NCI-H345 (cell line): ENCODE measurements at places on chromosomes 3 and 15.

- DNase-seq, result no peak
These were observed 164.3 kb downstream of the EFHB start for GRCh38 chr3:19769694-19770093.

- peak; percentile 3 for DNase-seq
These were observed 1.9 kb upstream of the ALS2CL start for GRCh38 chr3:46695177-46695961.

- no peak for DNase-seq
These were observed 28.5 kb downstream of the PTPRG start for GRCh38 chr3:61589856-61590255.

GRCh38 chr3:52532517-52532837 lies 1.2 kb downstream of the NT5DC2 start:
- peak; percentile 10 for DNase-seq

- DNase-seq, result no peak
These were observed 47.5 kb upstream of the TRIM42 start for GRCh38 chr3:140630366-140630765.

DNA sequence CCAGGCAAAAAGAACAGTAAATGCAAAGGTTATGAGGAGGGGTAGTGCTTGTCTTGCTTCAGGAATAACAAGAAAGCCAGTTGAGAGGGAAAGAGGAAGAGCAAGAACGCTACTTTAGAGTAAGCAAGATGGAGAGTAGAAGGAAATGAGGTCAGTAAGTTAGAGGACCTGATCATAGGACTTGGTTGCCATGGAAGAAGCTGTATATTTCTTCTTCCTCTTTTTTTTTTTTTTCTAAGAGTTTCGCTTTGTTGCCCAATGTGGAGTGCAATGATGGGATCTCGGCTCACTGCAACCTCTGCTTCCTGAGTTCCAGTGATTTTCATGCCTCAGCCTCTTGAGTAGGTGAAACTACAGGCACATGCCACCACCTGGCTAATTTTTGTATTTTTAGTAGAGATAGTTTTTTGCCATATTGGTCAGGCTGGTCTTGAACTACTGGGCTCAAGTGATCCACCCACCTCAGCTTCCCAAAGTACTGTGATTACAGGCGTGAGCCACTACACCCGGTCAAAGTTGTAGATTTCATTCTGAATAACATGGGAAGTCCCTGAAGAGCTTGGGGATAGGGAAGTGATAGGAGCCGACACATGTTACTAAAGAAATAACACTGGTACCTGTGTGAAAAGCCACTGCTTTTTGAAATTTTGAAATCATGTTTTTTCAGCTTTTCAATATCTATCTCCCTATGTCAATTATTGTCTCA lies 527.9 kb upstream of the NAALADL2 start:
- DNase-seq, result no peak

GRCh38 chr15:52749258-52749657 lies 40.9 kb downstream of the ONECUT1 start:
- DNase-seq, result no peak

DNA sequence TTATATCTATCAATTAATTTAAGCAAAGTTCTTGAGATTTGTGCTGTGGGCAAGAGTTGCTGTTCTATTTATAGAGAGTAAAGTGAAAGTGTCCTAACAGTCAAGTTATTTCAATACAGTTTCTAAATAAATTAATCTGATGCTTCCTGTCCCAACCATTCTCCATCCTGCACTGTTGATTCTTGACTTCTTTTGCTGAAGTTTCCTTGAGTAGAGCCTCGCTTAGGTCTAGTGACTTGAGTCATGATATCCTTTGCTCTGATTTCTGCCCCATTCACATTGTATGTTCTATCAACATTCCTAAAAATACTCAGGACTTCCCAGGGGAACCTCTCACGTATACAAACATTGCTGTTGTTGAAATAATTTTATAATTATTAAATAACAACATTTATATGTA lies 498.4 kb upstream of the ALCAM start:
- no peak for DNase-seq

DNA sequence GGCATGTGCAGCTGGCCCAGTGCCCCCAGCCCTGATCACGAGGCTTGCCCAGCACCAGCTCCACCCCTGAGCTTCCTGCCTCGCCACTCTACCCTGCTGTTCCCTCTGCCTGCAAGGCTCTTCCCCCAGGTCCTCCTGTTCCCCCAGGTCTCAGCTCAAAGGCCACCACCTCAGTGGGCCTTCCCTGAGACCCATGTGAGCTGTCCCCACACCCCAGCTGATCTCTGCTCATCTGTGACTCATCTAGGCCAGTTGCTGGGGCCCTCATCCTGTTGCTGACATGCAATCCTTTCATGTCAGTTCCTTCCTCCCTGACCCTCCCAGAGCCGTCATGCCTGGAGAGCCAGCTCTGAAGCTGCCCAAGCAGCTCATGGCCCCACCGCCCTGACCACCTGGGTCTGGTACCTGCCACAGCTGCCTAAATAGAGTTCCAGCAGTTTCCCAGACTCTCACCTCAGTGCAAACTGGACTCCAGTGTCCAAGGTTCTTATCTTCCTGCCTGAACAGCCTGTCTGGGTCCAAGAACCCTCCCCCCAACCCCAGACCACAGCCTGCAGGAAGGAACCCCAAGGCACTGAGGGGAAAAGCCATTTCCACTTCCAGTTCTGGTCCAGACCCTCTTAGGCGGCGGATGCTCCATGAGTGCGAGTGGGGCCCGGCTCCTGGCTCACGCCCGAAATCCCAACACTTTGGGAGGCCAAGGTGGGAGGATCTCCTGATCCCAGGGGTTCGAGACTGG lies 116.6 kb upstream of the IQSEC1 start:
- no peak for DNase-seq

DNA sequence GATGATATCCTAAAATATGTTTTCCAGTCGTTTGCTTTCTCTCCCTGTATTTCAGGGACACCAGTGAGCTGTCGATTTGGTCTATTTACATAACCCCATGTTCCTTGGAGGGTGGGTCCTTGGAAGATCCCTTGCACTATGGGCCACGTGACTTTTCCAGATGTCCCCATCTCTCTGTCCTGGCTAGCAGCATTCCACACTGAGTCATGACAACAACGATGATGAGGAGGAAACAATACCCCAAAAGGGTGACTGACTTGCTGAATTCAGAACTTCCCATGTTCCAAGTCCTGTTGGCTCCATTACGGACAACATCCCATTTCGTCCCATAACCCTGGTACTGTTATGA lies 134.3 kb downstream of the NSMCE3 start:
- DNase-seq, result no peak

GRCh38 chr3:159898147-159898546 lies 90.5 kb upstream of the IL12A start:
- DNase-seq, result no peak

DNA sequence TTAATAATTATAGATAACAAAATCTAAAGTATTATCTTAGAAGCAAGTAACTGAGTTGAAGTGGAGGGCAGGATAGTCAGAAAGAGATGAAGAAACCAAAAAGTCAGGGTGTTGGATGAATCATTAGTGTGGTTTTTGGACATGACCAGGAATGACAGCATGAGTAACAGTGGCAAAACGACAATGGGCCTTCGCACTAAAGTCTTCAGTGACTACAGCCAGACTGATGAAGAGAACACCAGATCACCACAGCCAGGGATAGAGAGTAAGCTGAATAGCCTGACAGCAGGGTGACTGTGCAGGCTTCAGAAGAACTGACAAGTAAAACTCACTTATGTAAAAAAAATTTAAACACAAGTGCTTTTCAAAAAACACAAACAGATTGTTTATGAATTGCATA lies 96.0 kb upstream of the MELTF start:
- DNase-seq, result no peak

DNA sequence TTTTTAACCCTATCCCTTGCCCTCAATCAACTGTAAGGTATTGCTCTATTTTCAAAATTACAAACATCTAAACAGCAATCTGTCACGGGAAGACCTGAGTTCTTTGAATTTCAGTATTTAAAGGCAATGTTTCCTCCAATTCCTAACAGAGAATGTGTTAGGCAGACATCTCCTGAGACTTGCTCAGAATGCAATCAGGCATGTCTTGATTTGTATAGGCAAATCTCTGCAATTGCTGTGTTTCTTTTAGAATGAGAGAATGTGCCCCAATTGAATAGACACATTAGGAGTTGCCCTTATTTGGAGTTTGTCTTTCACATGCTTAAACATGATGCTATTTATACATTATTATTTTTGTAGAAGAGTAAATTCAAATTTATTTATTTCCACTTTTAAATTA lies 205.6 kb downstream of the CADM2 start:
- no peak for DNase-seq

DNA sequence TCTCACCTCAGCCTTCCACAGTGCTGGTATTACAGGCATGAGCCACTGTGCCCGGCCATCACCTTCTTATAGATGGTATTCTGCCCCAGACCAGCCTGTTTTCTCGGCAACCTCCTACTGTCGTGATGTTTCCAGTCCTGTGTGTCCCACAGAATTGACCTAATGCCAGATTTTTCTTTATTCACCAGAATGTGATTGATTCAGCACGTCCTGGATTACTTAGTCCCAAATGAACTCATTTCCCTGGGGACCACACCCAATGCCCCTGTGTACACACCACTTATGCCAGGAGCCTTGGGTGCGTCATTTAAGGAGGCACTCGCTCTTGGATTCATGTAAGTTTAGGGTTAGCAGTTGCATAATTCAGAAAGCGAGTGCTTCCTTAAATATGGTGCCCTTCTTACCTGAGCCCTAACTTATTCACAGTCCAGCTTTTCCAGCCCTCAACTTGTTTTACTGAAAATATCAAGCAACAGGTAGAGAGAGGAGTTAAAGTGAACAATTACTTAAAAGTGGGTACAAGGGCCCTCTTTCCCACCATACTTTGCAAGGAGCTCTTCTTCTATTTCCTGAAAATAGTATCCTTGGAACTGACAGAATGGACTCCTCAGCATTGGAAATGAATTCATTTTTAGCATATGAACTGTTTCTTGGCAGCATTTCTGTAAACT lies 64.6 kb upstream of the UBE2E1 start:
- DNase-seq, result no peak

GRCh38 chr3:27244374-27244773 lies 124.8 kb downstream of the NEK10 start:
- DNase-seq, result no peak

- DNase-seq, result no peak
These were observed 21.4 kb upstream of the MYZAP start for GRCh38 chr15:57570340-57570739.

DNA sequence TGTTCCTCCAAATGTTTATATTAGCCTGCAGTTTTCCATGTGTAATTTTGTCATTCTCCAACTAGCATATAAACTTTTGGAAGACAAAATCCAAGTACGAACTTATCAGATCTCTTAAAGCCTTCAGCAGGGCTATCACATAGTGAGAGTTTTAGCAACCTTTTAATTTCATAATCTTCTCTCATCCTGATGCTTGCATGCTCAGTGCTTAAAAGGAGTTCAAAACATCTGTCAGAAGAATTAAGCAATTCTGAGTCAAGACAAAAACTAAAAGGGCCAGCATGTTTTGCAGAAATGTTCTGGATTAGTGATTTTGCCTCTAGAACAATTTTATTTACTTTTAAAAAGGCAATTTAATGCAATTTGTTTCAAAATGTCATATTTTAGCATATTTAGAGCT lies 73.4 kb upstream of the SLC2A2 start:
- no peak for DNase-seq

- DNase-seq, result peak; percentile 34
These were observed 254.8 kb downstream of the ZBTB20 start for GRCh38 chr3:114892131-114892879.

DNA sequence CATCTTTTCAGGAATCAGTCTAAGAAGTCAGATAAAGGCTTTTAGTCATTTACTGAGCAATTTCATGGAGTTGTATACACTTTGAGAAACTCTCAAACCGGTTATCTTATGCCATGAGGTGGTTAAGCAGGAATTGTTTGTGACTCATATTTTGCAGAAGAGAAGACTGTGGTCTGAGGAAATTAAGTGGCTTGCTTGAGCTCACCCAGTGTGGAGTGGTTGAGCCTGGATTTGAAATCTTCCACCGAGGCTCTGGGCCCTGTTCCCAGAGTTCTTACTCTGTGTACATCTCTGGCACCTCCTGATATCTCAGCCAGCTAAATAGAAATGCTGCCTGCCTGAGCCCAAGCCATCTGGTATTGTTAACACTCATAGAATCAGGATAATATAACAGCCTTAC lies 37.8 kb upstream of the BCL6 start:
- DNase-seq, result no peak

DNA sequence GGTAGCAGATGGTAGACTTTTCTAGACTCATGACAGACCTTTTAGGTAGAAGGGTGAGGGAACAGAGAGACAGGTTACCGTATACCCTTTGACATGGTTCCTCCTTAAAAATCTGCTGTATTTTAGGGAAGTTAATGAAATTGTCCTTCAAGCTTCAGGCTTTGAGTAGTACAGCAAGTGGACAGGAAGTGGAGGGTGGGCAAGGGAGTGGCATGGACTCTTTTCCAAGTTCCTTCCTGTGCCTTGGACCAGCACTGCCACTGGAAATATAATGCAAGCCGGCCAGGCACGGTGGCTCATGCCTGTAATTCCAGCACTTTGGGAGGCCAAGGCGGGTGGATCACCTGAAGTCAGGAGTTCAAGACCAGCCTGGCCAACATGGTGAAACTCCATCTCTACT lies 156.1 kb upstream of the LRRFIP2 start:
- DNase-seq, result no peak

DNA sequence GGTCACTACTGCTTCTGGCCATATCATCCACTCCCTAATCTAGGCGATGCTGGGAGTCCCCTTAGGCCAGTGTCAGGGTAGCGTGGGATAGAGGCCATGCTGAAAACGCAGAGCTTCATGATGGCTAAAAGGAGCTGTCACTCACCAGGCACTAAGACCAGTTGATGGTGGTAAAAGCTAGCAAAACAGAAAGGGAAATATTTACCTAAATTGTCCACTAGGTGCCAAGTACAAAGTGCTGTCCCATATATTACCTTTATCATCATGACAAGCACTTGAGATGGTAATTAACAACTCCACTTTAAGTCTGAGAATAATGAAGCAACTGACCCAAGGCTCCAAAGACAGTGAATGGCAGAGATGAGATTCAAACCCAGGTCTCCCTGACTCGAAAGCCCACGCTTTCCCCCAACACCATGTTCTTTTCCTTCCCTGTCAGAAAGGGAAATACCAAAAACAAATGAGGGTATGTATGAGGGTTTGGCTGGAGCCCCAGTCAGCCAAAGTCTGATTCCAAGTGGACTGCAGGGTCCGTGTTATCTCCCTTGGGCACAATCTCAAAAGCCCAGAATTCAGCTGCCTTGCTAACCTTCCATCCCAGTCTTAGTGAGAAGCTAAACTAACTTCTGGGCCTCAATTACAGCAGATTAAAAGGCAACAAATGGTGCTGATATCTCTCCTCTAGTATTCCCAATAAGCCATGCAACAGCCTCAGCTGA lies 84.7 kb downstream of the RBPMS2 start:
- no peak for DNase-seq

- no peak for DNase-seq
These were observed 94.6 kb upstream of the LPP start for GRCh38 chr3:188059351-188059750.

- no peak for DNase-seq
These were observed 1.8 kb downstream of the FOXL2 start for GRCh38 chr3:138944929-138945708.

GRCh38 chr15:99014803-99015697 lies 7.5 kb upstream of the PGPEP1L start:
- DNase-seq, result peak; percentile 32

- no peak for DNase-seq
These were observed 2.2 kb downstream of the EID1 start for GRCh38 chr15:48880070-48880634.

GRCh38 chr3:43423142-43423541 lies 136.8 kb downstream of the SNRK start:
- peak; percentile 34 for DNase-seq

GRCh38 chr3:12323237-12323636 lies 34.4 kb downstream of the PPARG start:
- DNase-seq, result no peak
